ENCODE measurements at places on chromosomes 16 and 17.

DNA sequence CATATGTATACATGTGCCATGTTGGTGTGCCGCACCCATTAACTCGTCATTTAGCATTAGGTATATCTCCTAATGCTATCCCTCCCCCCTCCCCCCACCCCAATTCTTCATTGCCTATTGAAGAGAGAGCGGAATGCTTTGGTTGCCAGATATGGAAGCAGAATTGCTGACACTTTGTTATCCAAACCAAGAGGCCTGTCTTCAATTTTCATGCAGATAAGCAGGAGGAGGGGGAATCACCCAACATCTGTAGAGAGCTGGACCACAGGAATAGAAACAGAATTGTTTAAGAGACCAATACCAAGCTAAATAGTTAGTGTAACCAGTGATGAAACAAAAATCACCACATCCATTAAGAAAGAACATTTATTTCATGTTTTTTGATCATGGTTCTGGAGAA, 7.1 kb downstream of the ASPA start:
- DNase-seq: no peak

GRCh38 chr17:68248199-68248825, 469 bp downstream of the AMZ2 start:
- DNase-seq: no peak

- no peak for DNase-seq
These were observed 96.2 kb downstream of the PRKCA start for GRCh38 chr17:66398617-66399016.

GRCh38 chr17:77503293-77503655, 362.5 kb downstream of the SEC14L1 start:
- DNase-seq: no peak

DNA sequence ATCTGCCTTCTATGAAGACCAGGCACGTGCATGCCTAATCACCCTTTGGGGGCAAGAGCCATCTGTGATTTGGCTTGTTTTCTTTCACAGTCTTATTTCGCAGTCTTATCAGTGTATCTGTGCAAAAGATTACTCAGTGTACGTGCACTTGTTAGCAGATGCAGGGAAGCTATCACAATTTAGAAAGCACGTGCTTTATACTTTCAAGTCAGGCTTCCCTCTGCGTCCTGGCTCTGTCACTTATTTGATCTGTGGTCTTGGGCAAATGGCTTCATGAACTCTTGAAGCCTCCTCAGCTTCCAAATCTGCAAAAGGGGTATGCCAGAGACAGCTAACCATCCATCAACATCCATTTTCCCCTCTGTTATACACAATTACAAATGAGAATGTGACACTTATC, 246.4 kb downstream of the XYLT1 start:
- DNase-seq: no peak

GRCh38 chr17:73343168-73343634, 31.4 kb upstream of the CDC42EP4 start:
- no peak for DNase-seq

DNA sequence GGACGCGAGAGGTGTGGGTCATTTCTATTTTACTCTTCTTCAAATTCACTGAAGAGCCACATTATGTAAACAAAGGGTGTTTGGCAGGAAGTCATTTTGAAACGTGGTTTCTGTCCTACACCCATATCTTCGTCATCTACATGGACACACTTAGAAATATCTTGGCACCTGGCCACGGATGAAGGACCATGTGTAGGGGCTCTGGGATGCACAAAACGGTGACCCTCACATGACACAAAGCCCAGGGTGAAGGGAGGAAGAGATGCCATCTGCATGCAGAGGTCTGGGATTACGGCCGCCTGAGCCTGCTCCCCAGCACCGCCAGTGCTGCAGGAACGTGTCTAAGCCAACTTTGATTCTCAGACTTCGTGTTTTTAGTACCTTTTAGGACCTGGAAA, 130.2 kb upstream of the CHMP6 start:
- DNase-seq: no peak

DNA sequence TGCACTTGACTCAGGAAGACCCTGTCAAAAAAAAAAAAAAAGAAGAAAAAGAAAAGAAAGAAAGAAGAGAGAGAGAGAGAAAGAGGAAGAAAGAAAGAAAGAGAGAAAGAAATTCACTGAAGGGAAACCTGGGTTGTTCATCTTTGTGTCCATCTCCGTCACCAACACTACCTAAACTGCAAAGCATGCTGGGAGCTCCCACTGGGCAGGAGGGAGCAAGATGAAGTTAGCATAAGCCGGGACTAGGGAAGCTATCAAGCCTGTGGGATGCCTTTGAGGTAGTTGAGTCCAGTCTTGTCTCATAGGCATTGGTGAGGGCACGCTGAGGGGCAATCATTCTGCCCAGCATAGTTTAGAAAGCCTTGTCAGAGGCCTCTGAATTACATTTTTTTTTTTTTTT, 7.6 kb upstream of the CBFB start:
- DNase-seq: no peak

GRCh38 chr17:42517516-42517915, 18.5 kb upstream of the NAGLU start:
- DNase-seq: peak; percentile 90

DNA sequence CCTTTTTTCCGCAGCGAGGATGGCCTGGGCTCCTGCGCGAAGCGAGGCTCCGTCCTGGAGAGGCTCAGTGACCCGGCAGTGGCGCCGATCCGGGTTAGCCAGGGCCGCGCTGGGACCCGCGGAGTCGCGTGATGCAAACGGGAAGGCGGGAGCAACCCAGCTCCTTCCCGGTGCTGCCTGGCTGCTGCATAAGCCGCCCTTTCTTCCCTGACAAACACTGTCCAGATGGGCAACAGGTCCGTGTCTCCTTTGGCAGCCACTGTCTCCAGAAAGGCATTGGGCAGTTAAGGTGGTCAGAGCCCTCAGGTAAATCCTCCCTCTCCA, 21.8 kb upstream of the ZNHIT3 start:
- no peak for DNase-seq
